ENCODE measurements at places on chromosomes 3 and 15.
A peak's percentile ranks its signal among the peaks of the same experiment; 100 is the strongest.

DNA sequence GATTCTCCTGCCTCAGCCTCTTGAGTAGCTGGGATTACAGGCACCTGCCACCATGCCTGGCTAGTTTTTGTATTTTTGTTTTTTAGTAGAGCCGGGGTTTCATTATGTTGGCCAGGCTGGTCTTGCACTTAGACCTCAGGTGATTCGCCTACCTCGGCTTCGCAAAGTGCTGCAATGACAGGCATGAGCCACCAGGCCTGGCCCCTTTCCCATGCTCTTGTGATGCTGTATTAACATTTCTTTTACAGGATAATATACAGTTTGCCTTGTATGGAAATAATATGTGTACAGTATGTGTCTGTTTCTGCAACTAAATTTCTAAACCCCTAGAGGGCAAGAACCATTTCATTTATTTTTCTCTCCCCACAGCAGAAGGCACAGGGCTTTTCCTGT is 37.8 kb downstream of the SCG5 start:
- DNase-seq, result no peak

GRCh38 chr3:127233371-127233770 is 40.4 kb downstream of the PRR23E start:
- DNase-seq, result no peak

DNA sequence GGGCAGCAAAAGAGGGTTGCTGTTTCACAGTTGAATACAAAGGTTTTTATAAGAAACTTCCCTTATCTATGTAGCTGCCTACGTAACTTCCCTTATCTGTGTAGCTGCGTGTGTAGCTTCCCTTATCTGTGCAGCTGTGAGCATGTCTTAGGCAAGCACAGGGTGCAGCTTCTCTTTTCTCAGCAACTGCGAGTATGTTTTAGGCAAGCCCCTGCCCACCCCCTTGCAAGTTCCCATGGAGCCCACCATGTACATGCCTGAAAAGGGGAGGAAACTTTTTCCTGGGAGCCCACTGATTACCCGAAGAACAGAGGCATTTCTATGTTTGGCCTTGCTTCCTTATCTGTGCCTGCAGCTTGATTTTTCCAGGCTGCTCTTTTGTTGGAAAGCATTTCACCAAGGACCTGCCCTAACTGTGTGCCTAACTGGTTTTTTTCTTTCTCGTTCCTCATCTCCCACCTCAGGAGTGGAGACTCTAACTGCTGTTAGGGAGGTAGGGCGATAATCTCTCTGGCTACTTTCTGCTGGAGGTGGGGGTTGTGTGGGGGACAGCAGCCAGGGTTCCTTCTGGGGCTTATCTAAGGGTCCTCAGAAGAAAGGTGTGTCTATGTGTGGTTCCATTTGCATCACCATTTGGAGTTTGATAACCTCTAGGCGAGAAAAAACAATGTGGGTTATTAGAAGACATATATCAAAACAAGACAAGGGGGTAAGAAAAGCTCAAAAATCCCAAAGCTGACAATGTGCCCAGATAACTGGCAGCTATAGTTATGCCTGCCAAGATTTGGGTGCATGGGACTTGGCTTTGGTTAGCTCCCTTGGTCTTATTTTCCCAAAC is 26.0 kb downstream of the SORD start:
- DNase-seq, result no peak

- DNase-seq, result peak; percentile 15
These were observed 8.1 kb upstream of the CSPG5 start for GRCh38 chr3:47586746-47587145.

GRCh38 chr3:169940470-169941181 is 26.0 kb upstream of the SEC62 start:
- DNase-seq, result no peak

DNA sequence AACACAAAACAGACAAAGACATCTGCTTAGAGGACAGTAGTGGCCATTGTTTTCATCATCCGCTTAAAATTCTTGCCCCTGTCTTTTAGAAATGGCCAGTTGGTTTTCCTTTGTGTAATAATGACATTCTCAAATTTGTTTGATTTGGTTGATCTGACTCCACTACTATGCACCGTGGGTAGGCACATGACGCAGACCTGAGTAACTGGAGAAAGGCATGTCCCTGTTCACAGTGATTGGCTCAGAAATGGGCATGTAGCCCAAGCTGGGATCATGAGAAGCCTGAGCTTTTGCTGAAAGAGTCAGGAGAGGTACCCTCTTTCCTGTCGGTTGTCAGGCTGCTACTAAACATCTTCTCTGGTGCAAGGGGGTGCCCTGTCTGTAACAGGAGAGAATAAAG is 36.6 kb upstream of the MAGI1 start:
- DNase-seq, result peak; percentile 70

DNA sequence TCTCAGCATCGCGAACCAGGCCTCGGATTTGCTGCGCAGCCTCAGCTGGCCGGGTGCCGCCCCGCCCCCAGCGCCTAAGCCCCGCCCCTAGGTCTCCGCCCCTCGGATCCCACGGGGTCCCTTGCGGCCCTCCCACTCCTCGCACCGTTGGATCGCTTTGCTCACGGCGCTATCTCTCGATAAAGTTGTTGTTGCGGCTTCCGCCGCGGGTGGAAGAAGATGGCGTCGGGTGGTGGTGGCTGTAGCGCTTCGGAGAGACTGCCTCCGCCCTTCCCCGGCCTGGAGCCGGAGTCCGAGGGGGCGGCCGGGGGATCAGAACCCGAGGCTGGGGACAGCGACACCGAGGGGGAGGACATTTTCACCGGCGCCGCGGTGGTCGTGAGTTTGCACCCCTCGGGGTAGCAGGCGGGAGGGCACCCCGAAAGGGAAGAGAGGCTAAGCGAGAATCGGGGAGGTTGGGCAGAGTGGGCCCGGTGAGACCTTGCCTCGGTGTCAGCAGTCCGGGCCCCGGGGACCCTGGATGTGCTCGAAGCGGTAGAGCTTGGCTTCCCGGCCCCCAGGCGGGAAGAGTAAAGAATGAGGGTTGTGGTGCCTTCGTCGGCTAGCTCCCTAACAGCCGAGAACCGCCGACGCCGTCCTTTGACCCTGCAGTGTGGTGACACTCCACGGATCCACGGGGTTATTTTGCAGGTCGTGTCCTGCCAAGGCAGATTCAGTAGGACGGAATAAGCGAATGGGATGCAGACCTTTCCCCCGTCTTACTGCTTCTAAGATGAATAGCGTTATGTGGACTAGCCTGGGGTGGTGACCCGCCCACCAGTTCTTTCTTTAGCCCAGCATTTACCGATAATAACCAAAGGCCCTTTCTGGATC is at the start of gene SNX1:
Gene SNX1, plus strand, starts transcription at position 188 of the 873 bp plus-strand sequence. Its CDS starts 32 bp downstream, at position 220.
- peak; percentile 95 for DNase-seq

DNA sequence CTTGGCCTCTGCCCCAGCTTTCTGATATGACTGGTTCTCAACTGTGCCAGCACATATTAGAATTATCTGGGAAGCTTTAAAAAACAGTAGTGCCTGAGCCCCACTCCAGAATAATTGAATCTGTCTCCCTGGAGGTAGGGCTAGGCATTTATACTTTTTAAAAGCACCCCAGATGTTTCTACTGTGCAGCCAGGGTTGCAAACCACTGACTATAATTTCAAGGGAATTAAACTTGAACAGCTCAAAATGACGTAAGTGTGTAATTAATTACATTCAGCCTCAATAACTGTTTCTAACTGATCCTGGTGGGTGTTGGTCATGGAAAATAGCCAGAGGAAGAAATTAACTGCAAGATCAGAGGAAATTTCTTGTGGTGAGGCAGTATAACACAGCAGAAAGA is 4.4 kb upstream of the IRAK2 start:
- DNase-seq, result peak; percentile 56

- peak; percentile 46 for DNase-seq
These were observed 62.0 kb downstream of the TSC22D2 start for GRCh38 chr3:150469931-150470740.

DNA sequence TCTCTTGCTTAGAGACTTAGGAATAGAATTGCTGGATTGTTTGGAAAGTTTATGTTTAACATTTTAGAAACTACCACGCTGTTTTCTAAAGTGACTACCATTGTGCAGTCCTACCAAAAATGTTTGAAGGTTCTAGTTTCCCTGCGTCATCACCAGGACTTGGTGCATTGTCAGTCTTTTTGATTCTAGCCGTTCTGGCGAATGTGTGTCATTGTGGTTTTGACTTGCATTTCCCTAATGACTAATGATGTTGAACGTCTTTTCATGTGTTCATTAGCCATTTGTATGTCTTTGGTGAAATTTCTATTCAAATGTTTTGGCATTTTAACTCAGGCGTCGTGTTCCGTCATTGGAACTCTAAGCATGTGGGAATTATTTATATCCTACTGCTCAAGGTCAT is 58.0 kb downstream of the CHD2 start:
- peak; percentile 69 for DNase-seq

GRCh38 chr3:35900079-35900478 is 260.8 kb downstream of the ARPP21 start:
- DNase-seq, result no peak

- DNase-seq, result no peak
These were observed 39.0 kb upstream of the CBLB start for GRCh38 chr3:105907777-105908176.

DNA sequence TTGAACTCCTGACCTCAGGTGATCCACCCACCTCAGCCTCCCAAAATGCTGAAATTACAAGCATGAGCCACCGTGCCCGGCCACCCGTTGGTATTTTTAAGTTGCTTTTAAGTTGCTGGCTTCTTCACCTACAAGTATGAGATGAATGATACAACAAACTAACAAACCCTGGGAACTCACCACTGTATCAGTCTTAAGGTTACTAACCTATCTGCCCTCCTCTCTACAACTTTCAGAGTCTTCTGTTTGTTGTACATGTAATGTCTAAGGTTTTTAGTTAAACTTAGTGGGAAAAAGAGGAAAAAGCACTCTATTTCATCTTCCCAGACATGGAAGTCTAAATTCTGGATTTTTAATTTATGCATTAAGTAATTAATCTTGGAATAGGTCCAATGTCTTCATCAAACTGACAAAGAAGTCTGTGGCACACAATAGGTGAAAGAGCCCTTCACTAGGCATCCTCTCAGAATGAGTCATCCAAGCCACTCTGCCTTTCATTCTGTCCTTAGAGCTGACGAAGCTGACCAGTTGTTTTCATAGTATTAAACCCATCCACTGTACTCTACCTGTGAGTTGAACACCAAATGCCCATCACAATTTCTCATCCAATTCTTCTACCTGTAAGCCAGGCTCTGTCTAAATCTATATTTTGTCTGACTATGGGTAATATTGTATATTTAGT is 936.1 kb downstream of the TUSC7 start:
- peak; percentile 28 for DNase-seq

DNA sequence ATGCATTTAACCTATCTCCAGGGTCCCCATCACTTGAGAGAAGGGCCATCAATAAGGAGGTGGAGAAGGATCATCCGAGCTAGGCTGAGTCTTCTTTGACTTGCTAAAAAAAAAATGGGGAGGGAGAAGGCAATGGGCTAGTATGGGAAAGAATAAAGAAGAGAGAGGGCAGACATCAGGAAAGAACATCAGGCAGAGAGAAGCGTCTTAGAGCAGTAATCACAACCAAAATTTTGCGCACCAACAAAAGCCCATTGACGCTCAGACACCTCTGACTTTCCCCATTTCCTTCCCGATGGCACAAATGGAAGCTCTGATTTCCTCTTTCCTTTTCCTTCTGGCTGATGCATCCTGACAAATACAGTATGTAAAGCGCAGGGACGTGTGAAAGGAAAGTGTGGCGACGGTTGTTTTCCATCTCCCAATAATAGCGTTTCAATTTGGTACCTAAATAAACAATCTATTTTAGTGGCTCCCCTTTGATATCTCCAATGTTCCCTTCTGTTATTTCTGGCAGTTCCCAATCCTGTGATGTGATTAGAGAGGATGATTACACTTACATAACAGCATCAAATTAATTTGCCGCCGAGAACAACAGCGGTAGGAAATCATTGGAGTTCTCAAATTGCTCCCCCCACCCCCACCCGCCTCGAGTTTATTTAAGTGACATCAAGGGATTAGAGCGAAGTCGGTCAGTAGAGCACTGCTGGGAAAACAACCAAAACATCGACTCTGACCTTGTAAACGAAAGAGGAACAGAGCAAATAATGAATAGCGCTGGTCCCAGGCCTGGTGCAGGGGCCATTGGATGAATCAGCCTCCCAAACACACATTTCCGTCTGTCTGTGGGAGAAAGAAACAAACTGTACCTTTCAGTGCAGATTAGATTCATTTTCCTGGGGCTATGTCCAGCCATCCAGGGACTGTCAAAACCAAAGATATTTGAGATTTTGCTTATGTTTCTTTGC is 273.3 kb upstream of the ICE2 start:
- peak; percentile 93 for DNase-seq

GRCh38 chr3:46981932-46982471 is 2.5 kb downstream of the NBEAL2 start:
- no peak for DNase-seq

DNA sequence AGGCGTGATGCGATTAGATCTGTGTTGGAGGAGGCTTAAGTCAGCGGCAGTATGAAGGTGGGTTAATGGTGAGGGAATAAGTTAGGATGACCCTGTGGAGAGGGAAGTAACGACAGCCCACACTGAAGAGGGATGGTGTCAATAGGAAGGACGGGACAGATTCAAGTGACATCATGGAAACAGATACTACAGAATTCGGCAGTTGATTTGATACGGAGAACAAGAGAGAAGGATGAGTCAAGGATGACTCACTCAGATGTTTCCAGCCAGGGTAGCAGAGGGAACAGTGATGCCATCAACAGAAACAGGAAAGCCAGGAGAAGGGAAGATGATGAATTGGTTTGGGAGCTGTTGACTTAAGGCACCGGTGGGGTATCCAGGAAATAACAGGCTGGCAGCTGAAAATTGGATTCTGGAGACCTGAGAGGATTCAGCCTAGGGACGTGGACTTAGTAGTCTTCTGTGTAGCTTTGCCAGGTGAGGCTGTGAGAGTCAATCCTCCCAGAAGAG is 38.0 kb downstream of the SHC4 start:
- peak; percentile 92 for DNase-seq

GRCh38 chr15:60830479-60830878 is 351.5 kb upstream of the ICE2 start:
- DNase-seq, result peak; percentile 15

- DNase-seq, result no peak
These were observed 2.8 kb downstream of the SEC62 start for GRCh38 chr3:169969174-169970095.

DNA sequence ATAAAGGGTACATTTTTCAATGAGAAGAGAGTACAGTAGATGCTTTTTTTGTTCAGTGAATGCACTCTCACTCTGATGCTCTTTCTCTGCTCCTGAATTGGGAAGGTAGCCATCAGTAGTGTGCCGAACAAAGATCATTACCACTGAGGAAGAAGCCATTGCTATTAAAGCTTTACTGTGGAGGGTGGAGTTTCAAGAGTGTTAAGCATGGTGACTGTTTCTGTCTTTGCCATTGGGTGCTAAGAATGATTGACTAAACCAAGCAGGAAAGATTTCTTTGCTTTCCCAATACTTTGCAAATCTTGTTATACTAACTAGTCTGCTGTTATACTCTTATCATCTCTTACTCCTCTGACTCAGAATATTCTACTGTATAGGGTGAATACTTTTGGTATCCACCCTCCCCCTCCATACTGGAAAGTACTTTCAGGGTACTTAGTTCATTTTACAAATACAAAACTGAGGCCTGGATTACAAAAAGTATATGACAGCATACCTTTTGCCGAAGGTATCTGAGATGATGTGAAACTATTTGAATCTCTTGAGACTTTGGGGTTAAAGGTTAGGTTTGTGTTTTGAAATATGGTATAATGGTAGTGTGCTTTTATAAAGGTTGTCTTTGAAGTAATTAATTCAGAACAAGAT is 1.7 kb downstream of the RAB11A start:
- DNase-seq, result peak; percentile 54

- DNase-seq, result no peak
These were observed 64.5 kb downstream of the DAPK2 start for GRCh38 chr15:63981596-63982320.

GRCh38 chr15:63473749-63473998 is 30.7 kb upstream of the USP3 start:
- DNase-seq, result no peak

GRCh38 chr3:133941415-133941821 is 45.7 kb upstream of the RAB6B start:
- DNase-seq, result peak; percentile 75
